Myocyte (in vitro differentiated cells): ENCODE measurements at places on chromosomes 4 and X.

- DNase-seq, result no peak
Measured at GRCh38 chrX:27575565-27575964, 14.6 kb upstream of the DCAF8L2 start.

DNA sequence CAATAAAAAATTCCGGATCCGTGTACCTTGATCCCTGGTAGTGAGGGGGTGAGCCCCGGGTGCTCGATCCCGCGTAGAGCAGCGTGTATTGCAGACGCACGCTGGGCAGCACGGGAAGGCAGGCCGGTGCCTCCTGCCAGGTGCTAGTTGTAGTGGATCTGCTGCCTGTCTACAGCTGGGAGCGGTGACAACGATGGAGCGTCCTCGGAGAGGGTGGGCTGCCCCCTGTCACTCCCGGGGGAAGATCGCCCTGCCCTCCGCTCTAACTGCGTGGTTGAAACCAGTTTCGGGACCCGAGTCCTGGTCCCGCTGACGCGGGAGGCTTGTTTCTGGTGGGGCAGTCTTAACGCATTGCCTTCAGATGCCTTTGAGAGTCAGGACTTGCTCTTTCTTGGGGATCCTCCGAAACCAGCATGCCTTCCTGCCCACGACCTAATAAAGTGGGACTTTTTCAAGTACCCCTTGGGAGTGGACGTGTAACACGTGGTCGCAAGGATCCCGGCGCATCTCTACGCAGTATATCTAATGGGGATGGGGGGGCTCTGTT is 2.7 kb upstream of the NKX6-1 start:
- DNase-seq, result no peak

GRCh38 chr4:9924750-9925149 is 96.5 kb downstream of the SLC2A9 start:
- peak; percentile 3 for DNase-seq

DNA sequence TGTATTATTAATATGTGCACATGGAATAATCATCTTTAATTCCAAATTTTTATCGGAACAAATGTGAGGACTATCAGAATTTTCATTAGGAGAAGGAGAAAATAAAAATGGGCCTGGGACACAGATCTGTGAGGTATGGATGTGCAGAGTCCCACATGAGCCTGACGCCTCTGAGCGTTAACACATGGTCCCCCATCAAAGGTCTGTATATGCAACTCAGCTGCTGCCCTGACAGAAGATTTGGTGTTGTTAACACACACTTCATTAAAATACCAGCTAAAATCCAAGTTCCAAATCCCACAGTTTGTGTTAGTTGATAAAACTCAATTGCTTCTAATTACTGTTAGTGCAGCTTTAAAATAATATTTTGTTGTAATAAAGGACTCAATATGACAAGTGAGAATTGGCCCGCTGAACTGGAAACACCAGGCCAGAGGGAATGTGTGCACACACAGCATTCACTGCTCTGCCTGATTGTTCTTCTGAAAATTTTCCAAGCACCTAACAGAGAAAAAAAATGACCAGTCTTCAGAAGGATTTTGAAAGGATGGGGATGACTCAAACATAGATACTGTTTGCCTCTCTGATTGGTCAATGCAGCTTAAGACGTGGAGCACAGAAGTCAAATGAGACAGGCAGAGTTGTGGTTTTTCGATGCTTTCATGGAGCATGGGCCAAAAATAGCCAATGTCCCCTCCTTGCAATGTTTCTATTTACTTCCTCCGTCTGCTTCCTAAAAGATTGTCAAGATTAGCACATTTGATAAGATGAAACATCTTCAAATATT is 266.6 kb downstream of the NKX6-1 start:
- DNase-seq, result peak; percentile 3

DNA sequence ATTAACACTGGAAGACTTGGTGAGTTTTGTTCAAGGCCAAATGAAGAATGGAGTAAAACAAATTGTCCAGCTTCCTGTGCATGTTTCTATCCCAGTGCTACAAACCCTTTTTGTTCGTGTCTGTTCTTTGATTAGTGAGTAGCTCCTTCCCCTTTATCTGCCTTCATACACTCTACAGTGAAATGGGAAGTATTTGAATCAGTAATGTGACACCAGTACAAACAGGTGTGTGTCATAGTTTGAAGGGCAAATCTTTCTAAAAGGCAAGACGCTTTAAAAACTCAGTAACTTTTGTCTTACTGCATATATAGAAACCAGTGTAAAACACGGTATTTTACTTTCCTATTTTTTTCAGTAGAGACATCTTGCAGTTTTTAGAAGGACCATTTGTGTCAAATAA is 5.9 kb downstream of the ARHGEF38 start:
- DNase-seq, result no peak

DNA sequence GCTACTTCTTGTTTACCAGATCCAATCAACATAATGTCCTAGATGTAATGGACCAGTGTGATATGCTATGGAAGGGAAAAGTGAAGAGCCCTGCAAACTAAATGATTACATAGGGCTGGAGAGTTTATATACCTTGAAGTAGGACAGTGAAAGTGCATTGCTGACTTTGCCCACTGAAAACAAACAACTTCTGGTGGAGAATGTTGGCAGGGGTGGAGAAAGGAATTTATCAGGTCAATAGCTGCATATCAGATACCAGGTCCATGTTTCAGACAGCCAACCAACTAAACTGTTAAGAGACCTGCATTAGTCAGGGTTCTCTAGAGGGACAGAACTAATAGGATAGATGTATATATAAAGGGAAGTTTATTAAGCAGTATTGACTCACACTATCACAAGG is 82.4 kb downstream of the DCUN1D4 start:
- no peak for DNase-seq

DNA sequence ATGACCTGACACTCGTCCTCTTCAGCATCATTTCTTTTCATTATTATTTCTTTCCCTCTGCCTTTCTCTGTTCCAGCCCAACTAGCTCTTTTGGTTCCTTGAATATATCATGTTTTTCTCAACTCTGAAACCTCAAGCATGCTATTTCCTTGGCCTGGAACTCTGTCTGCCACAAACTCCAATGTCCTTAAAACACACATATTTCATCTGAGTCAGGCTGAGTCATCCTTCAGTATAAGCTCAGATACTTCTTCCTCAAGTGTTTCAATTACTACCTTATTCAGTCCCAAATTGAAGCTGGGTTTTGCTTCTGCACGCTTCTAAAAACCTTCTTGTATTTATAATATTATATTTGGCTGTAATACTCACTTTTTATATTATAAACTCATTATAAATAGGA is 424.2 kb downstream of the PDGFC start:
- peak; percentile 65 for DNase-seq

DNA sequence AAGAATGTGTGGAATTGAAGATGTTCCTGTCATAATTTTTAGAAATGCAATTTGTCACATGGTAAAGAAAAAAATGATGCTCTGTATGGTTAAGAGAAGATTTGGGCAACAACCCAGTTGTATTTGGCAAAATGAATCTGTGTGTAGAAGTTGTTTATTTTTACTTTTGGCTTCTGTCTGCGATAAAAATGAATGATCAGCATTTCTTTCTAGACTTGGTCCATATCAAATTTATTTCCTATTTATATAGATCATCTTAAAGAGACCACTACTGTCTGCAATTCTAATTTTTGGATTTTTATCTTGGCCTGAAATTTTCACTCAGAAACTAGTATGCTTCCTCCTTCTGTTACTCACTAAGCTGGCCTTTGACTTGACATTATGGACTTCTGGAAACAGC is 396.9 kb downstream of the FAM47A start:
- DNase-seq, result no peak

DNA sequence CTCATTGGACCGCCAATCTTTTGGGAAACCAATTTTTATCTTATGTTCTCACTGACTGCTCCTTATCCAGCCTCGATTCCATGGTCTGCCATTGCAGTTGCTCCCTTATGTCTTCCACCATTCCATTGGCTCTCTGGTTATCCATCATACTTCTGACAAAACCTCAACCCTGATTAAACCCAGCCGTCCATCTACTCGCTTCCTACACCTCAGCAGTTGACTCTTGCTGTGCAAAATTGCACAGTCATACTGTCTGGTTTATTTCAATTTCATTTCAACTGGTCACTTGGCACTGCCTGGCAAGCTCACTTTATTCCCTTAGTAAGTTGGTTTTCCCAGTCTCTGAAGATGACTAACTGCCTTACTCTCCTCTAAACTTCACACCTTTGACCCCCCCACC is 26.2 kb downstream of the ARL9 start:
- no peak for DNase-seq

DNA sequence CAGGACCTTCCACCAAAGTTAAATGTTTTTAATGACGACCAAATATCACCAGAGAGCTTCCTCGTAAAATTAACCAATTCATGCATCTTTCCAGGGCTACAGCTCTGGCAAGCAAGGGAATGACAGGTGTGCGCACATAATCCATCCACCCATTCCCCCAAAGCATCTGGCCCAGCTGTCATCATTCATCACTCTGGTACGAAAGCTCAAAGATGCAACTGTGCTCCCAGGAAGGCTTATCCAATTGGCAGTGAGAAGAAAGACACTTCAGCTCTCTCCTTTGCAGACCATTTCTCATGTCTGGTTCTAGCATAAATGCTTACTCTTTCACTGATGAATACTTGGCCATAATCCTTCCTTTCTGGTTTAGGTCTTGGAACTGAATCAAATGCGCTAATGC is 139.2 kb downstream of the NSUN7 start:
- peak; percentile 66 for DNase-seq

GRCh38 chrX:30607155-30607554 is 29.6 kb upstream of the TASL start:
- DNase-seq, result no peak

- peak; percentile 31 for DNase-seq
Measured at GRCh38 chr4:176499518-176499917, 179.8 kb downstream of the SPCS3 start.

GRCh38 chrX:81120258-81120935 is 81.3 kb downstream of the HMGN5 start:
- DNase-seq, result no peak

GRCh38 chrX:17642891-17643290 is 94.4 kb upstream of the SCML1 start:
- no peak for DNase-seq

DNA sequence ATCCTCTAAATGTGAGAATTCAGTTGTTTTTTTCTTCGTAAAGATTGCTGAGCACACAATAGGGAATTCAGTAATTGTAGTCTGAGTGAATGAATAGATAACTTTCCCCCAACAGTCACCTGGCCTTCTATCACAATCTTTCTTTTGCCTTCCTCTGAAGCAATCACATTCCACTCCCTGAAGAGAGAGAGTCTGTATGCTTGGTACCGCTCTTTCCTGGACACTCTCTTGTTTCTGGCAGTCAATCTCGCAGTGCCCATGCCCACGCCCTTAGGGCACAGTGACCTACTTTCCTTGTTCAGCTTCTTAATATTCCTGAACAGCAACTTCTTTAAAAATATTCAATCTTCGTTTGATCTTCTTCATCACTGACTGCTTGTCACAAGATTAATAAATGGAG is 255.9 kb downstream of the ADAMTS3 start:
- no peak for DNase-seq

- no peak for DNase-seq
Measured at GRCh38 chr4:123121241-123121907, 199.0 kb upstream of the NUDT6 start.

GRCh38 chrX:123927845-123928244 is 33.7 kb upstream of the STAG2 start:
- DNase-seq, result peak; percentile 20

DNA sequence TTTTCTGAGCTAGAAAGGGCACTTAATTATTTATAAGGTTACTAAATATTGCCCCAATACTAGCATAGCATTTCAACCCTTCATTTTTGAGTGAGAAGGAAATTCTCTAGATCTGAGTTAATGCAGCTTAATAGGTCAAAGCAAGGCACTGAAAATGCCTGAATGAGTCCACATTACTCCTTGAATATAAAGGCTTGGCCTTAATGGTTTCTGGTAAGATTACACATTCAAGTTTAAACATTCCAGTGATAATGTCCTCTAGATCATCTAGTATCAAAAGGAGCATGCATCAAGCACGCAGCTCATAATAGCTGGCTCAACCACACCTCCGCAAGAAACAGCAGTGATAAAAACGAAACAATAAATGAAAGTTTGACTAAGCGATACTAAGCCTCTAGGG is 87.5 kb downstream of the SPANXN3 start:
- no peak for DNase-seq

GRCh38 chrX:110228453-110228852 is 89.4 kb downstream of the AMMECR1 start:
- DNase-seq, result peak; percentile 8

DNA sequence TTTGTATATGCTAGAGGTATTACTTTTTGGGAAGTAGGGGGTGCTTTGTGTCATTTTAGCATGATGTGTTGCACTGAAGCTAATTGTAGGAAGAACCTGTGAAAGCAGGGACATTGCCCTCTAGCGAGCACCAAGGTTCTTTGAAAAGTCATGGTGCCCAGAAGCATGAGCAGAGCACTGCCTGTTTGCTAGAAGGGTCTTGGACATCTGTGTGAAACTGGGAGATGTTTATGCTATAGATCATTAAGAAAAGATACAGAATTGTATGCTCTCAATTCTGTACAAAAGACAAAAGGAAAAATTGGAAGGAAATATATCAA is 14.7 kb downstream of the GRPR start:
- DNase-seq, result no peak

GRCh38 chrX:27987862-27988646 is 6.8 kb upstream of the DCAF8L1 start:
- DNase-seq, result no peak

DNA sequence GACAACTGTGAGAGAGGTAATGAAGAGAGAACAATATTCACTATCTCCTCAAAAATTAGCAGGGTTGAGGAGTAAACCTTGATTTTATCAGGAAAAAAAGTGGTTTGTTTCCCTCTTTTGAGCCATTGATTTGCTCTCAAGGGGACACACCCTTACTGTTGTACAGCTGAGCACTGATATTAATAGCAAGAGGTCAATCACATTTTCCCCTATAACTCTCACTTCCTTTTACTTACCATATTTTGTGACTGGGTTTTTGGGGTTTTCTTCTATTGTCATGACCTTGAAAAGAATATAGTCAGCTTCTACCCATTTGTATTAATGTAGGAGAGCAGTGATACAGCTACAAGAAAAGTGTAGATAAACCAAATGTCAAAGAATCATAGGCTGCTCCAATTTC is 70.2 kb upstream of the LONRF3 start:
- no peak for DNase-seq

DNA sequence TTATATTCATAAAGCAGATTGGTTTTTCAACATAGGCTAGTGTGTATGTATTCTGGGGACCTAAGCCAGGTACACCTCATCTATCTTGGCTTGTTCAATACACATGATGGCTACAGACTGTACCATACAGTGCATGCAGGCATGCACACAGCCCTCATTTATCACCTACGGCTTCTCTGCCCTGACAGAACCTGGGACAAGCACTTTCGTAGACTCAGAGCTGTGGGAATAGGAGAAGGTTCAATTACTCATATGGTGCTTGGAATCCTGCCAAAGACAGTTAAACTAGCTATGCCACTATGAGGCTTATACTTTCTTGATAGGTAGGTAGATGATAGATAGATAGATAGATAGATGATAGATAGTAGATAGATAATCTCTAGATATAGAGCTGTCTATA is 457.2 kb downstream of the GALNTL6 start:
- DNase-seq, result peak; percentile 14

GRCh38 chrX:129637217-129638109 is 17.3 kb downstream of the APLN start:
- peak; percentile 67 for DNase-seq
